ENCODE measurements at places on chromosomes 4 and X. TPM values are rescaled to one million over a fixed set of nuclear protein-coding genes. Genes with fewer than 3 reads are reported as not detected.

GRCh38 chr4:127782275-127783025 lies at the start of gene HSPA4L:
Gene HSPA4L, plus strand, starts transcription at chr4:127782322. Its CDS starts 229 bp downstream, at chr4:127782551.
- DNase-seq = peak; percentile 68

GRCh38 chrX:31832263-31832662 lies 760.4 kb upstream of the FTHL17 start:
- DNase-seq = no peak

Gene CCDC110
- not detected for polyA plus RNA-seq

Gene SLC6A14
- 22.6 TPM for polyA plus RNA-seq

DNA sequence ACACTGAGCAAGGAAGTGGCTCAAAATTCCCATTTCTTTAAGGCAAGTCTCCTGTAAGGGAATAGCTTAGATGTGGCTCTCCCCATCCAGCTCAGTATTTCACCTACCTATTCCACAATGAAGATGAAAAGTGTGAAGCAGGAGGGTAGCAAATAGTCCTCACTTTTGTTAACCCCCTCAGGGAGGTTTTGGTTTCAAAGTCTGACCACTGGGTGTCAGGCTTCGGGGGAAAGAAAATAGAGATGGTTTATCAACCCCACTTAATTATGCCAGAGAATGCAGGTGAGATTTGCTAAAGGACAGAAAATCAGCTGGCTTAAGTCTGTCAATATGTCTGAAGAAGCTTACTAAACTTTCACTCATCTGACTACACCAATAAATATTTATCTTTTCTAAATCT lies 69.5 kb downstream of the DHX15 start:
- no peak for DNase-seq

- no peak for DNase-seq
Observed at GRCh38 chrX:13369256-13370030, 49.6 kb upstream of the ATXN3L start.

GRCh38 chr4:2935762-2936743 lies 27.2 kb downstream of the NOP14 start:
- no peak for DNase-seq

- no peak for DNase-seq
Observed at GRCh38 chr4:119038116-119038841, 97.4 kb upstream of the MYOZ2 start.

DNA sequence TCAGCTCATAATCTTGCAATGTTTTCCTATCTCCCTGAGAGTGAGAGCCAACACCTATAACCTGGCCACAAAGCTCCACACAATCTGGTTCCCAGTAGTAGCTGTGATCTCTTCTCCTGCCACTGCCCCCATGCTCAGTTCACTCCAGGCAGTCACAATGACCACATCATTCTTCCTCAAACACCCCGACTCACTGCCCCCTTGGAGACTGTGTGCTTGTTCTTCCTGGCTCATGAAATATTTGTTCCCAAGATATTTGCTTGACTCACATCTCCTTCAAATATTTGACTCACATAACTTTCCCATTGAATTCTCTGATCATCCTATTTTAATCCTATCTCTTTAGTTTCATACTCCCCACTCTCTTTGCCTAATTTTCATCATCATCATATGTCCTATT lies 173.7 kb downstream of the AREG start:
- DNase-seq = no peak

- no peak for DNase-seq
Observed at GRCh38 chr4:57639561-57640382, 529.6 kb upstream of the IGFBP7 start.

DNA sequence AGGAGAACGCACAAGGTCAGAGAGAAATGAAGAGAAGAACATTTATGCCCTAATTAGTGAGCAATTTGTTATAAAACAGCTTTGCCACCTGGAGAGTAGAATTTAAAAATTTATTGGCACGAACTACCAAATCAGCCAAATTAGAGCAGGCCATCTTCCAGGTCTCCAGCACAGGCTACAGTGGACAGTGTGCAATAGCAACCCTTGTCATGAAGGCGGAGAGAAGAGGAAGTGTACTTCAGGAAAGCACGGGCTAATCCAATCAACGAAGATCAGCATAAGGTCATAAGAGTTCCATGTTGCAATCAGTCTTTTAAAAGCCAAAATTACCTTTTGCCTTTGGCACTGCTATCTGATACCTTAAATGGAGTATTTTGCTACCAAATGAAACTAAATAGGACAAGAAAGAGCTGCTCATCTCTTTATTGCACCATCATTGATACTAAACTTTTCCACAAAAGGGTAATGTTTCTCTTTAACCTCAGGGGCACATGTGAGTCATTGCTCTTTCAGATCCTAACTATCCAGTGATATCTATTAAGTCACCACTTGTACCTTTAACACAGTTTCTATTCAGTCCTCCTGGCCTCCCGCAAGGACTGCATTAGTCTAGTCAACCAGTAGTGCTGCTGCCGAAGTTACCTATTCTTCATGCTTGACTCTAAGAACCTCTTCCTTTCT lies 19.9 kb downstream of the ANK2 start:
- peak; percentile 5 for DNase-seq

GRCh38 chr4:149911354-149911753 lies 95.7 kb upstream of the IQCM start:
- DNase-seq = no peak

DNA sequence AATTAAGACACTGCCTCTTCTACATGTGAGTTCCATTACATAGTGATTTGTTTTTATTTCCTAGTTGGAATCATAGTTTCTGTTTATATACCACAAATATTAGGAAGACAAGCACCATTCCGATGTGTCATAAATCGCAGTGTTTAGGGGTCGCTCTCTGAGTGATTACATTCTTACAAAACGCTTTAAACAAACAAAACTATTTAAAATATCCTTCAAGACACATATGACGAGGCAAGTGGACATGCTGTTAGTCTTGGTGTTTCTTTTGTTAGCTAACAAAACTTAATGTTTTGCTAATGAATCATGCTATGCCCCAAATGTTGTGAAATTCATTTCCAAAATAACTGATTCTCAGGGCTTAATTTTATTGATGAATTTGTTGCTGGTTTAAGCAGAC lies 1219.3 kb upstream of the PRKX start:
- DNase-seq = no peak

GRCh38 chrX:123807835-123808416 lies 51.9 kb upstream of the XIAP start:
- DNase-seq = no peak

Gene SPATA4
- not detected for polyA plus RNA-seq

DNA sequence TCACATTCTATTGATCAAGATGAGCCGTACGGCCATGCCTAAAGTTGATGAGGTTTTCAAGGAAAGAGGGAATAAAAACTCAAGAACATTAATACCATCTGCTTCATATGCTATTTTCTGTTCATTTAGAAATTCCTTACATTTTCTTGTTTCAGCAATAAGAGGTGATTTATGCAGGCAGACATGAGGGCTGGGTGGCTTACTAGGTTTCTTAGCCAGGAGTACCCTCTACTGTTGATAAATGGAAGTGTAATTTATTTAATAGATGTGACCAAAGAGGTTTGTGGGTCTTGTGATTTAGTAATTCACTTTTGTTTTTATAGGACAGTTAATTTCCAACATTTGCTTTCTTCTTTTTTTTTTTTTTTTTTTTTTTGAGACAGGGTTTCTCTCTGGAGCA lies 6.4 kb upstream of the SMIM9 start:
- peak; percentile 16 for DNase-seq

Gene RHOH
- polyA plus RNA-seq = 0.57 TPM

Gene PABPC1L2B
- polyA plus RNA-seq = not detected

- no peak for DNase-seq
Observed at GRCh38 chr4:175614890-175615289, 197.2 kb downstream of the GPM6A start.

GRCh38 chr4:115668396-115668795 lies 555.0 kb upstream of the NDST4 start:
- no peak for DNase-seq

GRCh38 chrX:10756441-10756840 lies 136.1 kb upstream of the MID1 start:
- DNase-seq = no peak

Gene CCKAR
- polyA plus RNA-seq = not detected

DNA sequence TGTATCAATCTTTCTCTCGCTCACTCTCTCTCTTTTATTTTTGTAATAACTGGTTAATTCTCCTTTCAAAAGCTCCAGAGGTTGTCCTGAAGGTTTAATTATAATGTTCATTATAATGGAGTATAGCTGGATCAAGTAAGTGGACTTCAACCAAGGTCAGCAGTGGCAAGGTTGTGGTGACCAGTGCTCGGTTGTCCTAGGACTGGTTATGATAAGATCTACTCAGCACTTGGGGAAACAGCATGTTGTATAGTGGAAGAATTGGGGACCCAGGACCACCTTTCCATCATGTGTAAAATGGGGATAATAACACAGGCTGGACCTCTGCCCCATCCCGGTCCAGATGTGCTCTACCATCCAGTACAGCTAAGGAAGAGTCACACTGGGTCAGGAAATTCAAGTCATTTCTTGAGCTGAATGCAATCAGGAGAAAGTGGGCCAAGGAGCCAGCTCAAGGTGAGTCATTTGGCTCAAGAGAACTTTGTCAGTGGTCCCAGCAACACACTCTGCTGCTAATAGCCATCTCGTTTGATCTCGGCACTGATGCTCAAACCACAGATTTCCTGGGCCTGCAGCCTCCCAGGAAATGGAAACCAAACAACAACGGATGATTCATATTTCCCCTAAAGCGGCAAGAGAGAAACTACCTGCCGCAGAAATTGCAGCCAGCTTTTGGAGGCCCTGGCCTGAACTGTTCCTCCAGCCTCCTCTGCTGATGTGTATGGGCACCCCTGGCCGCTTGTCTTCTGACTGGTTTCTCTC lies 123.6 kb upstream of the RBPJ start:
- DNase-seq = no peak

Gene THAP9
- 6.0 TPM for polyA plus RNA-seq

Gene PABPC4L
- polyA plus RNA-seq = not detected

Gene CTAG1B
- polyA plus RNA-seq = not detected

- DNase-seq = no peak
Observed at GRCh38 chr4:156556336-156556735, 415.3 kb downstream of the PDGFC start.

DNA sequence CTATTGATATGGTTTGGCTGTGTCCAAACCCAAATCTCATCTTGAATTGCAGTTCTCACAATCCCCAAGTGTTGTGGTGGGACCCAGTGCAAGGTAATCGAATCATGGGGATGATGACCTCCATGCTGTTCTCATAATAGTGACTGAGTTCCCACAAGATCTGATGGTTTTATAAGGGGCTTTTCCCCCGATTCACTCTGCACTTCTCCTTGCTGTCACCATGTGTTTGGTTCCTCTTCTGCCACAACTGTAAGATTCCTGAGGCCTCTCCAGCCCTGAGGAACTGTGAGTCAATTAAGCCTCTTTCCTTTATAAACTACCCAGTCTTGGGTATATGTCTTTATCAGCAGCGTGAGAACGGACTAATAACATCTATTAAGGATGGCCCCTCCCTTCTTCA lies 68.8 kb downstream of the FBXW7 start:
- no peak for DNase-seq

Gene HSFX3
- polyA plus RNA-seq = not detected

Gene CLIC2
- 0.25 TPM for polyA plus RNA-seq

DNA sequence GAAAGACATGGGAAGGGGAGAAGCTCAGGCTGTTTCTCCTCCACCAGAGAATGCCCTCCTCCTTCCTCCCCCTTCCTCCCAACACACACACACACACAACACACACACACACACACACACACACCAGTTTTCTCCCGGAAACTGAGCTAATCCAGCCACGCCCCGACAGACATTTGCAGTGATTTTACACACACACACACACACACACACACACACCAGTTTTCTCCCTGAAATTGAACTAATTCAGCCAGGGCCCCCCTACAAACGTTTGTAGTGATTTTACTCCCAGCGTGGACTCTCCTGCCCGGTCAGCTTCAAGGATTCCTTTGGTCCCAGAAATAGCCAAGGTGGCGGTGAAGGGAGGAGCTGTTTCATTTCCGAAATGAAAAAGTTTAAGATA lies 32.9 kb upstream of the STX18 start:
- DNase-seq = no peak

DNA sequence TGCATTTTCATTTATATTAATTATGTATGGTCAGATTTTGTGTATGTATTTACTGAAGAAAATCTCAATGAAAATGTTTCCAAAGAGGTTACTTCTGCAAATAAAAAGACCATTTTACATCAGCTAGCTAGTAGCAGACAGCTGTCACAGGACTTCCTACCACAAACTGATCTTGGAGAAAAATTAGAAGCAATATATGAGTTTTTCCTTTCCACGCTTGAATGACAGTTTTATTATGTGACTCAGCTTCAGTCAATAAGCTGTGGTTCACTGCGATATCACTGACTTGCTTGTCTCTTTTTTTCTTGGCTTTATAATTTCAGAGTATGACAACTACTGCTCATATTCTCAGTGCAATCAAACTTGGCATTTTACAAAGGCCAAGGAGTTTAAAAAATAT lies 787.4 kb upstream of the GALNTL6 start:
- no peak for DNase-seq

Gene GRPR
- polyA plus RNA-seq = 0.05 TPM

- DNase-seq = no peak
Observed at GRCh38 chr4:152206646-152207377, 329.1 kb downstream of the FBXW7 start.

GRCh38 chr4:110676241-110676640 lies 53.4 kb upstream of the PITX2 start:
- no peak for DNase-seq

DNA sequence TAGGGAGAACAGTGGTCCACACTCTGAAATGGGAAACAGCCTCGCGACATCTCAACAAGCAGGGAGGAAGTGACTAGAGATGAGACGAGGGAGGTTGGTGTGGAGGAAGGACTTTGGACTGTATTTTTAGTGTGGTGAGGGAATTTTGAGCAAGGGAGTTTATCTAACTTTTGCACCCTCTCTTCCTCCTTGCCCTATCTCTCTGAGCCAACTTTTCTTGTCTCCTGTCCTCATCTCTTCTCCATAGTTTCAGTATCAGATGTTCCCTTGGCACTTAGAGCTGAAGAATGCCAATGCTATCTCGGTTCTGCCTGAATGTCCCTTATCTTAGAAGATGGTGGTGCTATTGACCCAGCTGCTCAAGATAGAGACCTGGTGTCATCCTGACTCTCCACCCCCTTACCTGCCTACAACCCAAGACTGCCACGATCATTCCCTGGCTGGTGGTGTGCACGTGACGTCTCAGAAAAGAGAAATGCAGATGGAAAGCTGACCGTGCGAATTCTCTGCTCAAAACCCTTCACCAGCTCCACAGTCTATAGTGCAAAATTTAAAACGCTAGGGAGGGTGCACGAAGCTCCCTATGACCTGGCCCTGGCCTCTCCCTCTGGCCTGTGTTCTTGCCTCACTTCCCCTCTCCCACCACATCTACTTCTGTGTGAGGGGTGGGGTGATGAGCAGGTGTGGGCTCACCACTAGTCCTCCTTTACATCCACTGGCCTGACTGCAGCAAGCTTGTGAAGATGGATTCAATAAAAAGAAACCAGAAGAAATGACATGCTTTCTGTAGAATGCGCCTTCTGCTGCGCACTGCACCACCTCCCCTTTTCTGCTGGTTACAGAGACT lies 20.9 kb downstream of the MPP1 start:
- no peak for DNase-seq

- no peak for DNase-seq
Observed at GRCh38 chr4:117783716-117784115, 250.6 kb upstream of the NDST3 start.

GRCh38 chrX:68757331-68757730 lies 71.5 kb upstream of the EFNB1 start:
- DNase-seq = no peak
